ENCODE measurements at places on chromosomes 6 and 20. TPM values are rescaled to one million over a fixed set of nuclear protein-coding genes. Genes with fewer than 3 reads are reported as not detected.
A peak's percentile ranks its signal among the peaks of the same experiment; 100 is the strongest.

ENPP1 gene
- 7.2 TPM for total RNA-seq

TMEM74B gene
- total RNA-seq = 1.1 TPM

BPIFB2 gene
- total RNA-seq = not detected

VNN1 gene
- total RNA-seq = not detected

HLA-G gene
- total RNA-seq = 0.56 TPM

POFUT1 gene
- total RNA-seq = 43.7 TPM

- H3K4me1 ChIP-seq = peaks cover 14% of the 10 kb centered on the region
- H3K27me3 ChIP-seq = no peaks in the 10 kb centered on the region
- no peak overlapping the region for H3K4me3 ChIP-seq
- H3K27ac ChIP-seq = no peak overlapping the region
- DNase-seq = no peak
- peaks cover 38% of the 10 kb centered on the region for H3K36me3 ChIP-seq
Measured at GRCh38 chr6:111423055-111423633, 59.9 kb downstream of the REV3L start.

- no peak overlapping the region for H3K4me3 ChIP-seq
- no peak overlapping the region for H3K27ac ChIP-seq
- H3K27me3 ChIP-seq = peaks cover 4% of the 10 kb centered on the region
Measured at GRCh38 chr6:98498144-98498775, 336.1 kb upstream of the POU3F2 start.

GRCh38 chr6:114862819-114863218, 520.0 kb upstream of the HS3ST5 start:
- peaks cover 7% of the 10 kb centered on the region for H3K4me1 ChIP-seq
- no peak overlapping the region for H3K4me3 ChIP-seq
- H3K27ac ChIP-seq = no peak overlapping the region
- no peaks in the 10 kb centered on the region for H3K36me3 ChIP-seq

DNA sequence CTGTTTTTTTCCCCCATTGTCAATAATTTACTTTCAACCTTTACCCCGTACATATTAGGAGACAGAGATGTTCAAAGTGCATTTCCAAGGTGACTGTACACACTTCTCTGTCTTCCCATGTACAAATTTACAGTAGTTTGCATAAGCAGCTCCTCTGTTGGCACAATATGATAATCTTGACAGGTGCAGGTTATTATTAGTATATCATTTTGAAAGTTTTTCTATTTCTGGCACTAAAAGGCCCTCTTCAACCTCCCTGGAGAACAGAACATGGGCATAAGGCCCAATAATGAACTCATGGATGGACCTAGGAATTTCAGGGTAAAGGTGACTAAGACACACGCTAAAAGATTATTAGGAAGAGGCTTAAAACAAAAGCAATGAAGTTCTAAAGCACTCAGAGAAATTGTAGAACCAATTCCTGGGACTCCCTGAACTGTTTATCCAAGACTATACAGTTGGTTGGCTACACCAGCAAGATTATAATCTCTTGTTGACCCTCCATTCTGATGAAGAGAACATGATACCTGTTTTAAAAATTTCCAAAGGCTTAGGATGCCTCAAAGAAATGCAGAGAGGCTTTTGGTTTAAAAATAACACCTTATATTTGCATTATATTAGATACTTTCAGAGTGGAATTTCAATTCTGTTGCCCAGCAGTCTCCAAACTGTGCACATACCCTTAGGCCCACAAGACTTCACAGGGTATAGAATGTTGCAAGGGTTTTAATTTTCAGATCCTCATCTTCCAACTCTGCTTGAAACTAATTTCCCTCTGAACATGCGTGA, 1.1 kb downstream of the AIG1 start:
- H3K4me3 ChIP-seq = peak overlapping the region; percentile 86
- H3K27ac ChIP-seq = peak overlapping the region; percentile 96
- H3K27me3 ChIP-seq = no peaks in the 10 kb centered on the region
- peaks cover 36% of the 10 kb centered on the region for H3K4me1 ChIP-seq
- DNase-seq = no peak

- no peak overlapping the region for H3K4me3 ChIP-seq
- no peaks in the 10 kb centered on the region for H3K4me1 ChIP-seq
- H3K27ac ChIP-seq = no peak overlapping the region
- peaks cover 45% of the 10 kb centered on the region for H3K27me3 ChIP-seq
Measured at GRCh38 chr20:24303393-24304170, 165.8 kb upstream of the SYNDIG1 start.

DNA sequence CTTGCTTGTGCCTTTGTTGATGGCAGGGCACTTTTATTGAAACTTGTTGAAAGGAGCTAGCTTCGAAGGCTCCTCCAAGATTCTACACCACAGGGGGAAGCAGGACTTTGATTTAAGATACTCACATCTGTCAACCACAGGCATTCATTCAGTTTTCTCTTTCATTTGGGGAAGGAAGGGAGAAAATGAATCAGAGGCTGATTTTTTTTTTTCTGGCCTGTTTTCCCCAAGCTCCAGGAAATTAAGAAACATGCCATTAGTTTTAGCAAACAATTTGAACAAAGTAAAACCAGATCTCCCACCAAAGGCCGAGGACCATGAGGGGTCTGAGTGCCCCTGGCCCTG, 8.7 kb upstream of the APCDD1L start:
- peaks cover 30% of the 10 kb centered on the region for H3K27me3 ChIP-seq
- H3K4me1 ChIP-seq = peaks cover 10% of the 10 kb centered on the region
- DNase-seq = no peak
- no peak overlapping the region for H3K27ac ChIP-seq
- H3K36me3 ChIP-seq = no peaks in the 10 kb centered on the region

GRCh38 chr6:7085911-7086310, 21.9 kb upstream of the RREB1 start:
- peak; percentile 20 for DNase-seq
- H3K27ac ChIP-seq = no peak overlapping the region

DNA sequence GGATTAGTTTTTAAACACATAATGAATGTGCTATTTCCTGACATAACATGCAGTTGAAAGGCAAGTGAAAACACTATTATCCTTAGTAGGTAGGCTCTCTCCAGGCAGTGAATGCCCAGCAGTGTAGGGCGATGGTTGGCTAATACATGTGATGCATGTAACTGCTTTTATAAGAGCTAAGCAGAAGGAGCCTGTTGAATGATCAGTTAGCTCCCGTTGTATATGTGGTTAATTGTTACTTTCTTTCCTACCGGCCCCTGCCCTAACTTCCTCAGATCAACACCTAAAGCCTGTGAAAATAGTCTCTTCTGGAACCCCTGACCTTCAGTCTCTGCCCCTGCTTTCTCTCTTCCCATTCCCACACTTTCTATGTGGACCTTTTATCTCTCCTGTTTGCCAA, 10.5 kb downstream of the SOX4 start:
- H3K4me3 ChIP-seq = no peak overlapping the region
- H3K36me3 ChIP-seq = peaks cover 20% of the 10 kb centered on the region
- H3K27ac ChIP-seq = peak overlapping the region; percentile 62
- H3K27me3 ChIP-seq = no peaks in the 10 kb centered on the region
- no peak for DNase-seq

GRCh38 chr6:109239160-109239559, 143.1 kb downstream of the CD164 start:
- H3K36me3 ChIP-seq = no peaks in the 10 kb centered on the region
- H3K27ac ChIP-seq = no peak overlapping the region
- peaks cover 17% of the 10 kb centered on the region for H3K4me1 ChIP-seq

GRCh38 chr6:6328451-6328850, 8.0 kb upstream of the F13A1 start:
- no peak overlapping the region for H3K27ac ChIP-seq
- no peak overlapping the region for H3K4me3 ChIP-seq
- no peaks in the 10 kb centered on the region for H3K4me1 ChIP-seq
- H3K36me3 ChIP-seq = no peaks in the 10 kb centered on the region
